ENCODE measurements at places on chromosomes 2 and 18. TPM values are rescaled to one million over a fixed set of nuclear protein-coding genes. Genes with fewer than 3 reads are reported as not detected.

SAG gene
- total RNA-seq, result not detected

SLC14A1 gene
- not detected for total RNA-seq

TEKT4 gene
- not detected for total RNA-seq

CABLES1 gene
- 7.7 TPM for total RNA-seq

TMEM247 gene
- not detected for total RNA-seq

COLEC11 gene
- 0.15 TPM for total RNA-seq

GAL3ST2 gene
- total RNA-seq, result 0.44 TPM

TUBA3E gene
- not detected for total RNA-seq

TDRD15 gene
- total RNA-seq, result not detected

LONRF2 gene
- total RNA-seq, result 1.6 TPM

LRRFIP1 gene
- 76.9 TPM for total RNA-seq

FSHR gene
- not detected for total RNA-seq

ECEL1 gene
- not detected for total RNA-seq

SLC30A3 gene
- 20.5 TPM for total RNA-seq

HOXD1 gene
- not detected for total RNA-seq

TCF4 gene
- 0.42 TPM for total RNA-seq

KCNK3 gene
- 0.71 TPM for total RNA-seq

SERPINB2 gene
- total RNA-seq, result not detected

MAP2 gene
- total RNA-seq, result 7.4 TPM

LYG2 gene
- 0.27 TPM for total RNA-seq

KCNG2 gene
- total RNA-seq, result not detected

METAP1D gene
- 15.8 TPM for total RNA-seq

ERICH2 gene
- total RNA-seq, result 2.4 TPM
